Foreskin fibroblast (primary cell): ENCODE measurements at places on chromosomes 5 and 9.

DNA sequence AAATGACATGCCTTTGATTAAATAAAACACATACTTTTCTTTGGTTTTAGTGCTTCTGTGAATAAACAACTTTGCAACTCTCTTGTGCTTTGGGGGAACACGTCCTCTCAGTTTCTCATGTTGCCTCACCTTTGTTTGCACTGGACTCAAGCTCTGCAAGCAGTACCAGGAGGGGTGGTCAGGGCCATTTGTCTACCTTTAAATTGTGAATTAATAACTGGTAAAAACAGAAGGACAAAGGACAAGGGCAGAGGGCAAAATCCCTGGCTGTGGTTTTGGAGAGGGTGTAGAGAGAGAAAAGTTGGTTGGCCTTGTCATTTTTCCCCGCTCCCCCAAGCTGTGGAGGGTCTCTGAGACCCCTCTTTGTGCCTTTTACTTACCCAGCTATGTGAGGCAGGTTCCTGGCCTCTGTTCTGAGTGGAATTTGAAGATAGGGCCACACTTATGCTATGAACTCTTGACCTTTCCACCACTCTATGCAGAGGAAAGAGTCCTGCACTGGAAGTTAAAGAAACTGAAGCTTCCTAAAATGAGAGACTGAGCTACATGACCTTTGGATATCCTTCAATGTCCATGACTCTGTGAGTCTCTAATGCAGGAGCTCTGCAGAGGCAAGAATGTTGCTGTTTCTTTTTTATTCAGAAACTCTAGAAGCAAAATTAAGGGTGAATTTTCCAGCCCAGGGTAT is 55.1 kb upstream of the MOCS2 start:
- DNase-seq, result no peak

GRCh38 chr9:11149065-11149464 is 536.3 kb upstream of the PTPRD start:
- DNase-seq, result no peak

- no peak for DNase-seq
Observed at GRCh38 chr9:107952773-107953172, 463.2 kb upstream of the KLF4 start.

DNA sequence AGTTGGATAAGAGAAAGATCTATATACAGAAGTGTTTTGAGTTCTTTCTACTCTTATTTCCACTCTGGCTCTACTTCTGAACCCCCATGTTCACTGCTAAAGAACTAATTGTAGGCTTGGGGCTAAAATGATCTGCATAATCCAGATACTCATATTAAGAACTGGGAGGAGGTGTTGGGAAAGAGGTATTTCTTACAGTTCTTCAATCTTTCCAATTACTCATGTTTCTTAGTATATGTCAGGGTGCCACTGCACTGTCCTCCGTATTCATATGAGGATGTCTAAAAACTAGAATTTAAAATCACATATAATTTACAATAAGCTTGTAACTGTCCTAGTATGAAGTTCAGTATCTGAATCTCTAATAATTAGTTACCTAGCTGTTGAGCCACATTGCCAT is 12.7 kb downstream of the NIPBL start:
- no peak for DNase-seq

DNA sequence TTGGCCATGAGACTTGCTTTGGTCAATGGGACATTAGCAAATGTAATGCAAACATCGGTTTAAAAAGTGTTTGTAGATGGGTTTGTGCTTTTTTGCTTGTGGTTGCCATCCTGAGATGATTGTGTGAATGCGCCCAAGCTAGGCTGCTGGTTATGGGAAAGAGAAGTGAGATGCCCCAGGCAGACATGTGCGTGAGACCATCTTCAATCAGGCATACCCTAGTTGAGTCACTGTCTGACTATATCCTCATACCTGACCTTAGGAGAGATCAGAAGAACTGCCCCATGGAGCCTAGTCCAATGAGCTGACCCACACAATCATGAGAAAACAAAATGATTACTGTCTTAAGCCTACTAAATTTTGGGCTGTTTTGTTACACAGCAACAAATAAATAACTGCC is 36.8 kb upstream of the ZNF608 start:
- DNase-seq, result no peak

- no peak for DNase-seq
Observed at GRCh38 chr5:17004441-17005106, 68.5 kb upstream of the MYO10 start.

DNA sequence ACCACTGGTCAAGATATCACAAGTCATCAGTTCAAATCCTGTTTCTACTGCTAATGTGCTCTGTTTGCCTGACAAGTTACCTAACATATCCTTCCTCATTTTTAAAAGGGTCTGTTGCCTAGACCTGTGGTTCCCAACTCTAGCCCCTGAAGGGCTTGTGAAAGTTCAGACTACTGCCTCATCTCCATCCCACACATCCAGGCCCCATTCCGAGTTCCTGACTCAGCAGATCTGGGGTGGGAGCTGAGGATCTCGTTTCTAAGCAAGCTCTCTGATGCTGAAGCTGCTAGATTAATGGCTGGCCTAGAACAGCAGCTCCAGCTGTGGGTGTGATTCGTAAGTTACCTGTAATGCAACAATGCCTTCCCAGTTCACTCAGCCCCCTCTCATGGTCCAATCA is 32.5 kb downstream of the S1PR3 start:
- DNase-seq, result no peak

GRCh38 chr5:151067632-151068432 is 13.0 kb downstream of the TNIP1 start:
- DNase-seq, result peak; percentile 24

- DNase-seq, result no peak
Observed at GRCh38 chr5:27832886-27833285, 794.5 kb upstream of the CDH9 start.
